ENCODE measurements at places on chromosomes 1 and 21.

GRCh38 chr1:212621949-212622305 lies 13.4 kb downstream of the ATF3 start:
- no peak for DNase-seq

DNA sequence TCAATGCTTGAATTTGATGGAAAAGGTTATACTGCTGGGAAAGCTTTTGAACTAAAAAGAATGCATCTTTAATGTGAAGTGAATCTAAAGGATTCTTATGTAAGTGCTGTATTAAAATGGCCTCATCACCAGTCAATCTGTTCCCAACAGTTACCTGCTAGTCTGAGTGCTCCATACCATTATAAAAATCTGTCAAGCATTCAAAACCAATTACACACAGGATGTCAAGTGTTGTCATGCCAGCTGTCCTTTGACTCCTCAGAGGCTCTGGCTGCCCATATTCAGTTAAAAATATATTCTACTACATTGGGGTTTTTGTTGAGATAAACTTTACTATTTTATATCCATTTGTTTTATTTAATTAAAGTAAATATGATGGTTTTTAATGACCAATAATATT lies 1587.7 kb downstream of the AMY1C start:
- no peak for DNase-seq

DNA sequence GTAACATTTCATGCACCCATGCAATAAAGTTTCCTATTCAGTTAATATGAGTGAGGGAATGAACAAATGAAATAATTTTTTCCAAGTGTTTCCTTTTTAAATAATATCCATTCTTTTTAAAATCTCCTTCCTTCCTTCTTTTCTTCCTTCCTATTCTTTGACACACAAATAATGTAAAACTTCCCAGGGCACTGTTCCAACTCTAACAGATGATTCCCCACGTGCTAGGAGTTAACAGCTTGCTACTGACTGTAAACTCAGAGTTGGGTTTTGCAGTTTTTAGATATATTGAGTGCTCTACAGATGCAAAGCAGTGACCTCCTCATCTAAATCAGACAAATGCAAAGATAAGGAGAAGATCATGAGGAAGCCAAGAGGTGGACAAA lies 54.0 kb upstream of the POU2F1 start:
- no peak for DNase-seq

DNA sequence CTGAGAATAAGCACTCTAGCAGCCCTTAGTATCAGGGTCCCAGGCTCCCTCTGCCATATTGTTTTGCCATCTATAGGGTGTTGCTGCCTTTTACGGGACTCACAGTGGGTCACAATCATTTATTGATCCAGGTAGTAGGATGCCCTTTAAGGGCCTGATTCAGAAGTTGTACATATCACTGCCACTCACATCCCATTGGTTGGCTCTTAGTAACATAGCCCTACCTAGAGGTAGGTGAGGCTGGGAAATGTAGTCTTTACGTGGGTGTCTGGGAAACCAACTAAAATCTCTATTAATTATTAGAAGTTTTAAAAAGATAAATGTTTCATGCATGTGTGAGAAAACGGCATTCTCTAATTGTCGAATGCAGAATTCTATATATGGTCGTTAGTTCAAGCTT lies 78.8 kb upstream of the ATP5PO start:
- DNase-seq = no peak

- no peak for DNase-seq
Measured at GRCh38 chr1:180781718-180782117, 131.0 kb upstream of the KIAA1614 start.

GRCh38 chr1:48876330-48876785 lies 99.7 kb upstream of the BEND5 start:
- no peak for DNase-seq

Data from stimulated activated CD4-positive, alpha-beta T cell treated with anti-CD3 and anti-CD28 coated beads, Interleukin-1b, Interleukin-23, amount 100 ng/mL, for 24 hours (primary cell).